ENCODE measurements at places on chromosomes 7 and 10.

- no peak for DNase-seq
These were observed 76.4 kb downstream of the MAGI2 start for GRCh38 chr7:79377097-79377496.

DNA sequence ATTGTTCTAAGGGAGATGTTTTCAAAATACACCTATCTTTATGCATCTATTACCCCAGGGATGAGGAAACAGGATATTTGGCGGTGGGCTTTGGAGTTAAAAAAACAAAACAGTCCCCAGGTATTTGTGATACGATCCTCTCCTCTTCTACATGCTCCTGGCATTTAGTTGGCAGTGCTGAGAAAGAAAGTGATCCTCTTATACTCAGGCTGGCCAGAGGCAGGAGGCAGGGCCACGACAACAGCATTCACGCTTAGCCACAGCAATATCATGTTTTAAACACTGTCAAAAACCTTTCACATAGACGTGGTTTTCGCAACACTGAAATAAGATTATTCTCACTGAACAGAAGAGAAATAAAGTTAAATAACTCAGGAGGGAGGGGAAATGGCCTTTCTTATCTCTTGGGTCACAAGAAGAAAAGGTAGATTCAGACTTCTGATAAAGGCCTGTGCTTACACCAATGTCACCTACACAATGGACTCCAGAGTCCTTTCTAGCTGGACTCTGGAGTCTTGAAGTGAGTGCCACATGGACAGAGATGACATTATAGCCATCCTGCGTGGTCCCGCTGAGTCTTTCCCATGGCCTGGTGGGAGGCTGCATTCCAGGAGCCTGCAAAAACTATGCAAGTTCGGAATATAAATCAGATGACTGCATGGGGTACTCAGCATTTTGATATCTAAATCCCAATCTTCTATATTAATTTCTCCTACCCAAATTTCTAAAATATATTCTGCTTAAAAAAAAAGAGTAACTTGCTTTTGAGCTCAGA lies 88.7 kb downstream of the PIP4K2A start:
- DNase-seq, result no peak

- no peak for DNase-seq
These were observed 1325.5 kb downstream of the XPNPEP1 start for GRCh38 chr10:108597657-108598319.

GRCh38 chr10:6665847-6666246 lies 85.8 kb upstream of the PRKCQ start:
- DNase-seq, result no peak

DNA sequence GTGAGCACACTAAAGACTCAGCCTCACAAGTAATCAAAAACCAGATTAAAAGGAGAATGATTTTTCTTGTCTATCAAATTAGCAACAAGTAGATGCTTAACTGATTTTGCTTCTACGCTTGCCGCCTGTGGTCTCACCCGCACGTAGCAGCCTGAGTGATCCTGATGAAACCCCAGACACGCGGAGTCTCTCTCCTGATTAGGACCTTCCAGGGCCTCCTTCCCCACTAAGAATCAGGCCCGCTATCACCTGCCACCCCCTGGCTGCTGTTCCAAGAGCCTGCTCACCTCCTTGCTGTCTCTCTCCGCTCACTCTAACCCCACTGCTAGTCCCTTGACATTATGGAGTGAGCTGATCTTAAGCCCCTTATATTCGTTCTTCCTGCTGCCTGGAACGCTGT lies 325.9 kb upstream of the NRP1 start:
- no peak for DNase-seq

GRCh38 chr10:79411546-79412495 lies 33.6 kb downstream of the ZCCHC24 start:
- DNase-seq, result no peak

- no peak for DNase-seq
These were observed 585 bp upstream of the POP7 start for GRCh38 chr7:100705320-100705752.

DNA sequence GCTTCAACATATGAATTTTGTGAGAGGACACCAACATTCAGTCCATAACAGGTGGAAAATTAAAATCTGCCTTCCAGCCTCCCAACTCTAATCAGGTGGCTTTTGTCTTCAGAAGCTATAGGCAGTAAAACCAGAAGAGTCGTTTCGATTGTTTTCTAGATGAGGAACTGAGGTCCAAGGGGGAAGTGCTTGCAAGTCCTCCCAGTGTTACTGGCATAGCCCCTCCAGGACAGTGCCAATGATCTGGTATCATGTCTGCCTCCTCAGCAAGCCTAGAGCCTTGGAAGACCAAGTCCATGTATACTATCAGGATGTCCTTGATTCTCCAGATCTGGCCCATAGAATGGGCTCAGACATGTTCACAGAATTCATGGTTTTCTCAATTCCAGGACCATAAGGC lies 16.9 kb downstream of the CYP26A1 start:
- no peak for DNase-seq

- no peak for DNase-seq
These were observed 4.8 kb upstream of the KNDC1 start for GRCh38 chr10:133154996-133155778.

- DNase-seq, result peak; percentile 67
These were observed 113.4 kb downstream of the SEM1 start for GRCh38 chr7:96596120-96596826.

- DNase-seq, result no peak
These were observed 91.8 kb downstream of the ARHGAP12 start for GRCh38 chr10:31836569-31837406.

DNA sequence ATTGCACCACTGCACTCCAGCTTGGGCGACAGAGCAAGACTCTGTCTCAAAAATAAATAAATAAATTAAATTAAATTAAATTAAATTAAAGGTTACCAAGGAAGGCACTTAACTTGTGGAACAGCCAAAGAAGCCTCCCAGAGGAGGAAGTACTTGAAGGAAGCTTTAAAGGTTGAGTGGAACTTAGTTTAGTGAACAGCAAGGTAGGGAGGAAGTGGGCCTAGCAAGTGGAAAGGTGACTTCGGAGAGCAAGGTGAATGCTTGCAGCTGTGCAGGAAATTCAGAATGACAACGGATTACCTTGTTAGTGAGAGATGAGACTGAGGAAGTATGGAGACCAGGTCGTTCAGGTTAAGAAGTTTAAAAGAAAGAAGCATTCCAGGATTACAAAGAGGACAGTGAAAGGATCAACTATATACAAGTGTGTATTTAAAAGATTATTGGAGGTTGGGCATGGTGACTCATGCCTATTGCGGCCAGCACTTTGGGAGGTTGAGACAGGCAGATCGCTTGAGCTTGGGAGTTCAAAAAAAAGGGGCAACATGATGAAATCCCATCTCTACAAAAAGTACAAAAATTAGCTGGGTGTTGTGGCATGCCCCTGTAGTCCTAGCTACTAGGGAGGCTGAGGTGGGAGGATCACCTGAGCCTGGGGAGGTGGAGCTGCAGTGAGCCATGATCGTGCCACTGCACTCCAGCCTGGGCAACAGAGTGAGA lies 12.8 kb upstream of the RPEL1 start:
- no peak for DNase-seq

- no peak for DNase-seq
These were observed 1.2 kb downstream of the IGFBP1 start for GRCh38 chr7:45889367-45890067.

All from NCI-H187 treated with DMSO at 0.1 percent for 48 hours (cell line).